Thoracic aorta (tissue), 2 donors: ENCODE measurements at places on chromosomes 7 and 10. TPM values are rescaled to one million over a fixed set of nuclear protein-coding genes. Genes with fewer than 3 reads are reported as not detected.

CLIP2 gene
- 52.9 TPM for total RNA-seq

ARHGAP19 gene
- total RNA-seq = 3.5 TPM

ACHE gene
- 3.7 TPM for total RNA-seq

TRIM50 gene
- total RNA-seq = not detected

DNA sequence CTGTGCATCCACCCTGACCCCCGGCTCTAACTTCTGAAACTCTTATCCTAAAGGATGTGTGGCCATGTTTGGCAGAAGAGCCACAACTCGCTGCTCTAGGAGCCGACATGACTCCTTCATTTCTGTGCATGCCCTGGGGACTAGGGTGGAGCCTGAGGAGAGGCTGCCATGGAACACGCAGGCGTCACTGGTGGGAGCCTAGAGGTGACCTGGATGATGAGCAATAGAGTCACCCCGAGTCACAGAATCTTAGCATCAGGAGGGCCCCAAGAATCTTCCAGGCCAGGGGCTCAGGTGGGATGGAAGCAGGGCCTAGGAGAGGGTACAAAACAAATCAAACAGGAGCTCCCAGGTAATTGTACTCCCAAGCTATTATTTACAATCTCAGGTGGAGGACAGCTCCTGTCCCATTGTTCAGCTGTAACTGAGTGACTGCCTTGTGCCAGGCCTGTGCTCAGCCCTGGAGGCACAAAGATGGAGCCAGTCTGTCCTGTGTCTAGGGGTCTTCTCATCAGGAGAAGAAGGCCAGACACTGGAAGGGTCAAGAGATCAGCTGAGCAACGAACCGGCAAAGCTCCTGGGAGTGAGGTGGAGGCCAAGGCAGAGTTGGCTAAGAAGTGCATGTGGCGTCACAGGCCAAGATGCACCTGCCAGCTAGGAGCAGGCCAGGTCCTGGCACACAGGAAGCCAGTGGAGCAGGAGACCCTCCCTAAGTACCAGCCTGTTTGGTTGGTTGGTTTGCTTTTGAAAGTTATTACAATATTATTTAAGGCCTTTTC, 5.8 kb upstream of the ZNF22 start:
- DNase-seq = no peak

DNA sequence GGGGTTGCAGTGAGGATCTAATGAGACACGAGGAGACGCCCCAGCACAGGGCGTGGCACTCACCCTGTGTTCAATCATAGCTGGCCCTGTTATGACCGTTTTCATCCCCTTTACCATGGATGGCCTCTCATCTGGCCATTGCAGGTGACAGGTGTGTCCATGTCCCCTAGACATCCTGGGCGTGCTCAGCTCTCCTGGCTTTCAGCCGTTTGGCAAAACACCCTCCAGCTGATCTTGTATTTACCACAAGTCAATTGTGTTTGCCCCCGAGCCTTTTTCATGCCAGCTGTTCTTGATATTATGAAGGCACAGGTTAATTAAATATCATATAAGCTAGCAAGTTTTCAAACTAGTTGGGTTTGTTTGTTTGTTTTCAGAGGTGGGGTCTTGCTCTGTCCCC, 97.1 kb downstream of the CHST15 start:
- DNase-seq = no peak

- DNase-seq = no peak
Measured at GRCh38 chr10:30154561-30154960, 95.2 kb upstream of the JCAD start.

DNA sequence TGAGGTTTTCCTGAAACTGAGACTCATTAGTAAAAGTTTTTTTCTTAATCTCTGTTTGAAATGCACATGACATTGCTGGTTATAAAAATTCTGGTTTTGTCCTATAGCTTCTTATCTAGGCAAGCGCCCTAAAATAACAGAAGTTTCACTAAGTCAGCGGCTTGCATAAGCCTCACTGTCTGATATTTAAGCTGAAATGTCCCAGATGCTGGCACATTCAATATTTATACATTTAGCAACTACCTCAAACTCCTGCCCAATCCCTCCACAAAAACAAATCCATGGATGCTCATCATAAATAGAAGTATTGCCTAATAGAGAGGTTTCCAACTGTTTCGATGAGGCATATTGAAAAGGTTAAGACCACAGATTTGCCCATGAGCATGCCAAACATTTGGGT, 83.1 kb upstream of the EGR2 start:
- no peak for DNase-seq

DNA sequence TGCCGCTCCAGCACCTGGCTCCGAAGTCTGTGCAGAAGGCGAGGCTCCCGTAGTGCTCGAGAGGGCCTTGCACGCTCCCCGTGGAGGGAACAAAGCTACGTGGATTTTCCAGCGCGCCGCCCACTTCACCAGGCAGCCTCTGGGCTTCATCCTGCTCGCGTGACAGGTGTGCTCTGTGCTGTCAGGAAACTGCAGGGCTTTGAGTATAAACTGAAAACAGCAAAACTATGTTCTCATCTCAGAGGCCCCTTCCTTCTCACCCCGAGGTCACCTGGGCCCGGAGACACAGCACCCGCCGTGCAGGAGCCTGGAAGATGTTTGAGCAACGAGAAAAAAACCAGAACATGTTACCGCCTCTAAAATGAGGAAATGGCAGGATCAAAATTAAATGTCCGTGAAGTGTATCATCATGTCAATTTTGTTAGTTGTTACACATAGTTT, 17.6 kb upstream of the GPR146 start:
- no peak for DNase-seq

GRCh38 chr10:51035344-51035743, 38.9 kb upstream of the PRKG1 start:
- no peak for DNase-seq

DNA sequence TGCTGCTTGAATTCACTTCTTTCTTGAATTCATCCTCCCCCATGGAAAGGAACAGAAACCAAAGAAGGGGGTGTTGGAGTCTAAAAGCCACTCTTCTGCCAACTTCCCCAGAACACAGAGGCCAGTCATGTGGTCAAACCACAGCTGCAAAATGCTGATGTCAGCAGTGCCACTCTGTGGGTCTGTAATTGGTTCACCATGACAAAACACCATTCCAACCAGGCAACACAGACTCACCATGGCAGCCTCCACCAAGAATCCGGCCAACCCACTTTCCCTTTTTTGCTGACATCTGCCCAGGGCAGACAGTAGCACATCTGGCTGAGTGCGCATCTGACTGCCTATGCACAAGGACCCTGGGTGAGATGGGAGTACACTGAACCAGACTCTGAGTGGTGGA, 16.8 kb downstream of the OSBPL3 start:
- DNase-seq = no peak

GRCh38 chr7:2993868-2994267, 49.8 kb downstream of the CARD11 start:
- DNase-seq = no peak

- no peak for DNase-seq
Measured at GRCh38 chr7:79692015-79692414, 238.5 kb upstream of the MAGI2 start.

- no peak for DNase-seq
Measured at GRCh38 chr7:138350701-138351357, 109.2 kb upstream of the TRIM24 start.

- DNase-seq = no peak
Measured at GRCh38 chr7:85039196-85039923, 147.5 kb downstream of the SEMA3D start.

DNA sequence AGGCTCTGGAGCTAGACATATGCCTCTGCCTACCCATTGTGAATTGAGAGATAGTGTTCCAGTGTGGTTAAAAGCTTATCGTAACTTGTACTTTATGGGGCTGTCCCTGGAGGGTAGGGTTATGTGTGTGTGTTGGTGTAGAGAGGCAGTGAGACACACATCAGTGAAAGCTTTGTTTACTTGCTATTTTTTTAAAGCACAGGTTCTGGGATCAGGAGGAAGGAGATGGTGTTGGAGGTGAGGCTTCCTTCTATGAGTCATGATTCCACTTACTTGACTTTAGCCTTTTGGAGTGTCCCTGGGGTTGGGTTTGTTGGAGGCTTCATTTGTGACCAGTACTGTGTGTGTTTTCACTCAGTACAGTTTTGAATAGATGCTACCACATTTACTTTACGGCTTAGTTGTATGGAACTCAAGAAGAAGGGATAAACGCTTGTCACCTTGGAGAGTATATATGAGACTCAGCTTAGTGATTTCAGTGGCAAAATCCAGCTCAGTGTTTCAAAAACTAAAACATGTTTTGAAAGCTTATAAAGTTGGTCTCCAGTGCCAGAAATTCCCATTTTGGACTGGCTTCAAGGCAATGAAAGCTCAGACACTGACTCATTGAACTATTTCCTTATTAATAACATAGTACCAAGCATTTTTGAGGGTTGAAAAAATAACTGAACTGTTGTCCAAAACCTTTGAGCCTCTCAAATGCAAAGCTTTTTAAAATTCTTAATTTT, 106.2 kb downstream of the PLXDC2 start:
- no peak for DNase-seq

DNA sequence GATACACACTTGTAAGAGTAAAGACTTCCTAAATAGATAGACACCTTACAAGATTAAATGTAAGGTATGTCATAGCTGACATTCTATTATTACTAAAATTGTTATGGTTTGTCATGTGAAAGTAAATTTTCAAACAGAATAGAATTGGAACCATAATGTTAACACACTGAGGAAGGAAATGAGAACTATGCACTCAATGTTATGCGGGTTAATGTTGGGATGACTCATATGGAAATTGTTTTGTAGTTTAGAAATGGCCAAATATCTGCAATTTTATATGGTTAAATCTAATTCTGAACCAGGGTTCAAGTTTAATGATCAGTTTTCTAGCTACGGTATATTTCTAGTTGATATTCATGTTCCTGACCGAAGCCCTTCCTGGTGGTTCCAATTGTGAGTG, 214.2 kb upstream of the ADO start:
- no peak for DNase-seq

- no peak for DNase-seq
Measured at GRCh38 chr10:18875477-18875876, 173.1 kb upstream of the MALRD1 start.

GRCh38 chr7:141234335-141235105, 160.7 kb downstream of the TMEM178B start:
- no peak for DNase-seq

DNA sequence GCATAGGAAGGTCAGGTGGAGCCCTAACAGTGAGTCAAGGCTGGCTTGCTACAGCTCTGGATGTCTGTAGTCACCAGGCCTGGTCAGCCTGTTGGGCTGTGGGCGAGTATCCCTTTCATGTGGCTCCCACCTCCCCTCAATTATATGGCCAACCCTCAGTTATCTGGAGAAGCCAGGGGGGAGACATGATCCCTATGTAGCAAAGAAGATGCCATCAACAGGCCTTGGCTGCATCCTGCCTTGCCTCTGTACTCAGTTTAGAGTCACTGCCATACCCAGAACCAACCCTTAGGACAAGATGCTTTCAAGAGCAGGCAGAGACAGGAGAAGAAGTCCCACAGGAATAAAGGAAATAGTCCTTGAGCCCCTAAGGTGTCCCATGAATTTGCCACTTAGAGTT, 763.9 kb downstream of the GRID1 start:
- no peak for DNase-seq

DNA sequence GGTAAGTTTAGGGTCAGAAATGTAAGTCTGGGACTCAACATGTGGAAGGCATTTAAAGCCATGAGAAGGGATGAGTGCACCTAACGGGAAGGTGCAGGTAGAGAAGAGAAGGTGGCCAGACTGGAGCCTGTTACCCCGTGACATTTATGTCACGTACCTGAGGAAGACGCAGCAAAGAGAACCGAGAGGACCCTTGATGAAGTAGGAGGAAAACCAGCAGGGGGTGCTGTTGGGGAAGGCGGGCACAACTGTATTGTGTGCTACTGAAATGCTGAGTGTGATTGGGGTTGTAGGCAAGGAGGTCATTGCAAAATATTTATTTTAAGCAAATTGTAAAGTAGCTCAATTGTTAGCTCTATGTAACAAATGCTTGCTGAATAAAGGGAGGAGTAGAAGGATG, 338.2 kb upstream of the PRKCQ start:
- DNase-seq = no peak

GRCh38 chr7:129522088-129522970, 20.0 kb downstream of the SMKR1 start:
- DNase-seq = no peak
